ENCODE measurements at places on chromosomes 2 and 18. TPM values are rescaled to one million over a fixed set of nuclear protein-coding genes. Genes with fewer than 3 reads are reported as not detected.
A peak's percentile ranks its signal among the peaks of the same experiment; 100 is the strongest.

DNA sequence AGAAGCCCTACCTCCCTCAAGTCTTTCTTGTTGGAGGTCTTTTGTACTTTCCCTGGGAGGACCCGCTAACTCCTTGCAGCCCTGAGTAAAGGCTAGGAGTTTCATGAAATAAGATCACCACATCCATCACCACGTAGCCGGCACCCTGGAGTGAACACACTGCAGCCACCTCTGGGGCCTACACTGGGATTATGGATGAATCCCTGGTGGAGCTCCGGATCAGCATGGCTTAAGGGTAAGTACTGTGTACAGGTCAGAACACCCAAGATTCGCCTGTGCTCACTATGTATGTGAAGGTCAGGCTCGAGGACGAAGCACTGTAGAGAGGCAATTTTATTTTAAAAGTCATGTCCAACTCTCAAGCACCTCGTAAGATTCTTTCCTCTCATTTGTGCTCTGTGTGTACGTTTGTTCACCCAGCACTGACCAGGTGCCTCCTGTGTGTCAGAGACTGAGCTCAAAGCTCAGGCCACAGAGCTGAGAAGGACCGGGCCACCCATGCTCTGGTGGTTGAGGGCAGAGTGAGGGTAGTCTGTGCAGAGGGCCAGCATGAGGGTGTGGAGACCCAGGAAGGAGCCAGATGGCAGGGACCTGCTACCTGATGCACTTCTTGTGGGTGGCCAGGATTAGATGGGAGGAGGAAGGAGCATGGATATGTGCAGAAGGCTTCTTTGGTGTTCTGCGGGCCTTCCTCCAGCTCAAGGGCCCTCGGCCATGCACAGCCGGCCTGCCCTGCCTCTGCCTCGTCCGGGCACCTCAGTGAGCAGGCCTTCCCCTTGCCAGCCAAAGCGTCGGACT, 66.7 kb upstream of the TFCP2L1 start:
- no peak for DNase-seq

- DNase-seq, result no peak
Observed at GRCh38 chr18:59928201-59928600, 28.4 kb downstream of the PMAIP1 start.

DNA sequence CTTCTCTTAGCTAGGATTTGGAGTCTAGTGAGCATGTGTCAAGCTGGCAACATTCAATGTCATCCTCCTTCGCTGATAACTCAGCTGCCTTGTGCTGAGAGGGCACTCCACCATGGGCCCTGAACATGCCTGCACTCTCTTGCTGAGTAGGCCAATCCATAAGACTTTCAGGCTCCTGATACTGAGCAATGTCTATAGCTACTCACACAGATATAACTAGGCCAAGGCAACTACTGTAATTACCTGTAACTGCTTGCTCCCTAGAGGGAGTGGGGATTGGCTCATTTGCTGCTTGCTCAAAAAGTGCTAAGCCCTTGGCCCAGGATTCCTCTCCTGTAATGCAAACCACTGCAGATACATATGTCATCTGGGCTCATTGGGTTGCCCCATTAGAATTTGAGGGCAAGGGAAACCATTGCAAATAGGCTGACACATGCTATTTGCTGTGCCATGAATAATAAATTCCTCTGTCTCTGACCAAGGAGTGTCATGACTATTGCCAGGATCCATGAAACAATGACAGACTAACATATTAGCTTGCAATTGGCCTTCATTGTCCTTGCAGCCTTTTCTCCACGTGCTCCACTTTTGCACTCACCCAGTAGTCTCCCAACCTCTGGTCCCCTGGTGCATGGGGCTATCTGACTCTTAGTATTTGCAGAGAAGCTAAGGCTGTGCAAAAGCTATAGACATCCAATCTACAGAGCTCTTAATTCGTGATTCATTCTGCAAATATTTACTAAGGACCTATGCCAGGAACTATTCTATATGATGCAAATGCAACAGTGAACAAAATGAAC, 36.9 kb upstream of the BMPR2 start:
- DNase-seq, result no peak

DNA sequence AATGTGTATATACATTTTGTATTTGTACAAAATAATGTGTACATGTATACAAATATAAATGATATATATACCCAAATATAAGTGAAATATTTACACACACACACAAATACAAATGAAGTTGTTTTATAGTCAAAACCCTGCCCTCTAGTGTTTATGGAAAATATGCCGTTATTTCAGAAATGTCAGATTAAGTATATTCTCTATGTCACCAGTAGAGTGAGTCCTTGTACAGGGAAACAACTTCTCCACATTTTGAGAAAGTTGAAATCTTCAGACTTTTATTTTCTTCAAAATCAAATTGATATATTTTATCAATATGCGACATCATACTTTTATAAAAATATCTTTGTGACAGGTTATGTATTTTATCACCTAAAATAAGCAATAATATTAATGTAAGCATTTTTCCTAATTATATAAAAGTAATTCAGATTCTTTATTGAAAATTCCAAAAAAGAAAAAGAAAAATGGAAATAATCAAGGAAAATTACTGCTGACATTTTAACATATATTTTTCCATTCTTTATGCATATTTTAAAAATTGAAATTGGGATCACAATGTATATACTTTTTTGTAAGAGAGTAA, 22.4 kb downstream of the ARL6IP6 start:
- no peak for DNase-seq

DNA sequence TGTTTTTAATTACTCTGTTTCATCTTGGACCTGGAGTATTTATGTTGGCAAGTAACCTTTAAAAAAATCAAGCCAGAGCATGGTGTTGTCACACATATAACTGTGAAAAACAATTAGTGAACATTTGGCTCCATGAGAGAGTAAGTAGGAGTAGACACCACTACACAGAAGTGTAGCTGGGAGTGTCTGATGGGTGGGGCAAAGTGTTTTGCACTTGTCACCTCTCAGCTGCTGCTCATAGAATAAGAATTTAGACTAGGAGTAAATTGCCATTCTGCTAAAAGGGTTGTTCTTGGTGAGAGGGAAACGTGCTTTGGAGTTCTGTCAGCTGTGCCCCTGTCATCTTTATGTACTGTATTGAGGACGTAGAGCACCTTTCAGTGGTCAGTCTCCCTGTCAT, 114.5 kb downstream of the TTC27 start:
- DNase-seq, result no peak

- no peak for DNase-seq
Observed at GRCh38 chr2:23556929-23557328, 171.9 kb downstream of the KLHL29 start.

GRCh38 chr18:36442717-36443116, 145.2 kb downstream of the FHOD3 start:
- DNase-seq, result no peak

- DNase-seq, result no peak
Observed at GRCh38 chr18:55264108-55264507, 304.8 kb upstream of the CCDC68 start.

DNA sequence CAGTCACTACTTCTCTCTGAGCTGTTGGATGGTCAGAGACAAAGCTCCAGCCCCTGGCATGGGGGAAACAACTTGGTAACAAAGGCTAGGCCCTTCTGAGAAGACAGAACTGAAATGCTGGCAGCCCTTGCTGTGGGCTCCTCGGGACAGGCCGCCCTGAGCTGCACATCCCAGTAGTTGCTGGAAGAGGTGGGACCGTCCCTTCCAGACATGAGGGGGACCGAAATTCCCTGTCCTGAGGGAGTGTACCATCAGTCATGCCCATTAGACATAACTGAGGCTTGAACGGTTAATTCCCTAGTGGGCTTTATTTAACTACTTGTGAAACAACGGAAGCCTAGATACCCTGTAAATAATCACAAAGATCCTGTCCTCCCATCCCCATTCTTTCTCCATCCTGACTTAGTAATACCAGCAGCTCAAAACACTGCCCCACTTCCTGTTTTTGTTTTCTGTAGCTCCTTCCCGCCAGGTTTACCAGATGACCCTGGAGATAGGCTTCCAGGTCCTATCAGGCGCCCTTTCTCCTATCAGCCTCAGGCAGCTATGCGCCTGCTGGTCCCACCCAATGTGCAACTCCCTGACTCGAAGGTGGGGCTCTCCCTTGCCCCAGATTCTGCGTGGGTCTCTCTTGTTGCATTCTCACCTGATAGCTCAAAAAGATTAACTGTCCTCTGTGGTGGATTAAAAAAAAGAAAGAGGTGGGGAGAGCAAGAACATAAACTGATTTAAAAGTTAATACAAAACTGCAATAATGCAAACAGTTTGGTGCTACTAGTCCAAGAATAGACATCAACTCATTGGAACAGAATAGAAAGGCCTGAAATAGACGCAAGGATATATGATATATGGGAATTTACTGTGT, 37.0 kb upstream of the NT5DC4 start:
- no peak for DNase-seq

- DNase-seq, result no peak
Observed at GRCh38 chr2:32553829-32554432, 73.9 kb upstream of the TTC27 start.

DNA sequence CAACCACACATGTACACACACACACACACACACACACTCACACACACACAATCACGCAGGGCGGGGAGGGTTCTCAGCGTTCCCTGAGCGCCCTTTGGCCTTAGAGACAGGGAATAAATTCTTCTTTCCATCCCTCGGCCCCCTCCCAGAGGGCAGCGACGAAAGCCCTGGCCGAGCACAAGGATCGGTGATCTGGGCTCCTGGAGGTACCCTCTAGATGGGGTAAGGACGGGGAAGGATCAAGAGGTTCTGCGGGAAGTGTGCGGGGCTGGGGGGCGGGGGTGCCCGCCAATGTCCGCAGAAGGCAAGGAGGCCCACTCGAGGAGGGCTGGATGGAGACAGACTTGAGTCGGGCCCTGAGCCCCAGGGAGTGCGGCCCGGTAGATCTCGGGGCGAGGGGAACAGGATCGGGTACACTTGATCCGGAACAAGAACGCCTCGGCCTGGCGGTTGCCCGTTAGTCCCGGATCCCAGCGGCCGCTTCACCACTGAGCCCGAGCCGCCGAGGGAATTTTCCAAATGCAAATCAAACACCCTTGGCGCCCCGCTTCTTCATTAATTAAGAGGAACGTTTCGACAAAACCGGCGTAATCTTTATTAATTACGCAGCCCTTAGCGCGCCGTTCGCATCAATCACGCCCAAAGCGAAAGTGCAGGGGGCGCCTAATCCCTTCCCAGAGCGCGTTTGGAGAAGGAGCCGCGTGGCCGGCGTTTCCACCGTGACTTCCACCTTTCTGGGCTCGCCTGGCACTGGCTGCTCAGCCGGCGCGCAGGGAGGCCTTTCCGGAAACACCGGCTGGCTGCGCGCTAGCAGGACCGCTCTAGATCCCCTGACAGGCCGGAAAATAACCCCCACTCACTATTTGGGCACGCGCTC, 7.0 kb upstream of the PAX3 start:
- no peak for DNase-seq

DNA sequence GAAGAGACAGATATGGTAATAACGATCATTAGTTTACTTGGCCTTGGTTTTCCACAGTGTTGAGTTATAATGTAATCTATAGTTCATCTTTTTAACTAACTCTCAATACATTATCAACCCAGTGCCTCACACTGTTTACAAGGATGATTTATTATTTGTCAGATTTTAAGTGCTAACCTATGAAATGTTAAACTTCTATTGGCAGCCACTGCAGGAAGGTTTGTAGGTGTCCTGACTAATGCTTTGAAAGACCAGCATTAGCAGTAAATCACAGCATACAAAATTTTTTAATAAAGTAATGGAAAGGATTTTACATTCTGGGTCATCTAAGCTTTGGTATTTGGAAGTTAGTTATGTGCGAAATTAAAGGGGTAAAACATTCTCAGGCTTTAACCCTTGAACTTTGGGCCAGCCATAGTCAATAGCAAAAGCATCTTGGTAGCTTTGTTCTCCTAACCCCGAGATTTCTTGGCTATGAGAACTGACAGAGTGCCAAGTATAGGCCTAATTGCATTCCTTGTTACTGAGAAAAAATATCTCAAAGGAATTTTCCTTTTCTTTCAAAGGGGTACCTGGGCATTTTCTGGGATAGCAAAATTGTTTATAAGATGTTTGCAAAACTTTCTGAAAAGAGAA, 30.6 kb downstream of the SPATS2L start:
- no peak for DNase-seq

- DNase-seq, result peak; percentile 92
Observed at GRCh38 chr2:178193823-178194599, at the start of gene OSBPL6. Gene OSBPL6 (plus strand): TSS chr2:178194512. CDS start chr2:178306185, 111,673 bp downstream.

- no peak for DNase-seq
Observed at GRCh38 chr2:133561045-133561852, 7.0 kb downstream of the NCKAP5 start.

DNA sequence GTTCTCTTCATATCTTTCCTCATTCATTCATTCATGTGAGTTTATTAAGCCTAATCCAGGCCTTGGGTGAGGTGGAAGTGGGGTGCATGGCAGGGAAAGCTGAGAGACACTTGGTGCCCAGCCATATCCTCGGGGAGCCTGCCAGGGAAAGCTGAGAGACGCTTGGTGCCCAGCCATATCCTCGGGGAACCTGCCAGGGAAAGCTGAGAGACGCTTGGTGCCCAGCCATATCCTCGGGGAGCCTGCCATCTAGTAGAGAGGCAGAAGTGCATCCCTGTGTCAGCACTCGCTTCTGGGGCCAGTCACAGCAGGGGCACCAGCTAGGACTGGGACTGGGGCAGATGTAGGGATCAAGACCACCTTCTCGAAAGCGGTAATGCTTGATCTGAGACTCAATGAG, 39.4 kb downstream of the DDX18 start:
- DNase-seq, result no peak

- no peak for DNase-seq
Observed at GRCh38 chr2:60495041-60495625, 58.3 kb downstream of the BCL11A start.

DNA sequence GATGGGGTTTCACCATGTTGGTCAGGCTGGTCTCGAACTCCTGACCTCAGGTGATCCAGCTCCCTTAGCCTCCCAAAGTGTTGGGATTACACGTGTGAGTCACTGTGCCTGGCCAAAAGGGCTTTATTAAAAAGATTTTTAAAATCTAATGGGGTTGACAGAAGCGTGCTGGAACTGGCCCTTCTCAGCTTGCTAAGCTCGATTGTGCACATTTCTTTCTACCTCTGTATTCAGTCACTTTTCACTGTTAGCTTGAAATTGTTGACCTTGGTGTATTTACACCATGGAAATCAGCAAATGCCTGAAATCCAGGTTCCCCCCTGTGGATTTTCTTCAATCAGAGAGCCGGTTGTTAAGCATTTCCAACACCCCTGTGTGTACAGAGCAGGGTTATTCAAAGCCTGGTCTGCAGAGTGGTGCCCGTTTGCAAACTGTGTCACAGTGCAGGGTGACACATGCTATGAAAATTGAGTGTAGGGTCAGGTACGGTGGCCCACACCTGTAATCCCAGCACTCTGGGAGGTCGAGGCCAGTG, 140.2 kb downstream of the TGIF1 start:
- no peak for DNase-seq

DNA sequence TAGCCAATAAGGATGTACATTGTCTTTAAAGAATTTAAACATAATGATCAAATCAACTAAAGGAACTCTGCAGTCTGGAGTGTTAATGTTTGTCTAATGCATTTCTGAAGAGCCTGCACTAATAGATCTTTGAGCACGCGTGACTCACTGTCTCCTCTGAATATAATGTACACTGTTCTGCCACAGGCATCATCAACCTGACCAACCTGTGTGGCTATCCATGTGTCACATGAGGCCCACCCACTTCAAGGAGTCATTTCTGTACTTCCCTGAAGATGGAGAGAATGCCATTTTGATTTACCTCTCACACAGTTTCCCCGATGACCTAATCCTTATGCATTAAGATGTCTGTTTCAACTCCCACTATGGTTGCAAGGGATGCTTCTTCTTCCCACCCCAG, 434.0 kb upstream of the SPHKAP start:
- DNase-seq, result no peak

CPLX4 gene
- total RNA-seq, result not detected

RETREG2 gene
- total RNA-seq, result 48.0 TPM

IL36B gene
- total RNA-seq, result not detected

LIPG gene
- 23.7 TPM for total RNA-seq

RDH14 gene
- 24.1 TPM for total RNA-seq

HRH4 gene
- 0.15 TPM for total RNA-seq
